B cell (primary cell): ENCODE measurements at places on chromosomes 5 and 9. TPM values are rescaled to one million over a fixed set of nuclear protein-coding genes. Genes with fewer than 3 reads are reported as not detected.

GRCh38 chr5:80569961-80570786 is at the start of gene ANKRD34B:
Gene ANKRD34B (minus strand): TSS chr5:80570280. CDS start chr5:80560019, 10,261 bp downstream.
- peak; percentile 6 for DNase-seq

Gene TRPM3
- total RNA-seq, result not detected in 2 replicates

- peak; percentile 77 for DNase-seq
These were observed 23.6 kb downstream of the PCDHGC5 start for GRCh38 chr5:141512390-141512910.

DNA sequence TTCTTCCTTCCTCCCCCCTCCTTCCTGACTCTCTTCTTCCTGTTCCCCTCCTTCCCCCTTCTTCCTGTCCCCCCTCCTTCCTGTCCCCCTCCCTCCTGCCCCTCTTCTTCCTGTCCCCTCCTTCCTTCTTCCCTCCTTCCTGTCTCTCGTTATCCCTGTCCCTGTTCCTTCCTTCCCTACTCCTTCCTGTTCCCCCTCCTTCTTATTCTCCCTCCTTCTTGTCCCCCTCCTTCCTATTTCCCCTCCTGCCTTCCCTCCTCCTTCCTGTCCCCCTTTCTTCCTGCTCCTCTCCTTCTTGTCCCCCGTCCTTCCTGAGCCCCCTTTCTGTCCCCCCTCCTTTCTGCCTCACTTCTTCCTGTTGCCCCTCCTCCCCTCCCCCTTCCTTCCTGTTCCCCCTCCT is 70.6 kb downstream of the COL5A1 start:
- no peak for DNase-seq

GRCh38 chr5:164139423-164139822 is 634.0 kb downstream of the MAT2B start:
- DNase-seq, result no peak

- DNase-seq, result no peak
These were observed 87.4 kb downstream of the PTCD2 start for GRCh38 chr5:72407541-72407940.

DNA sequence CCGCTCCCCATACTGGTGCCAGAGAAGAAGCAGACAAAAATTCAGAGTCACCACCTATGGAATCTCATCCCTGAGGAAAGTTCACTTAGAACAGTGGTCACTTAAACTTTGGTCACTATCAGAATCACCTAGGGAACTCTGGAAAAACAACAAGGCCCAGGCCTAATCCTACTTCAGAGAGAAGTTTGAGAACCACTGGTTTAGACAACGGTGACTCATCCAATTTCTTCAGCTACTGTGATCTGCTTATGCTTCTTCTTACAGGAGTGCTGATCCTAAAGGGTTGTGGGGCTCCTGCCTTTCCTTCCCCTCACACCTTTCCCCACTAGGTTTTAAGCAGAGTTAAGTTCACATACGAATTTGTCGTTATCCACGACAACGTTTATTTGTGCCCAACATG is 194.7 kb upstream of the KLF4 start:
- no peak for DNase-seq

DNA sequence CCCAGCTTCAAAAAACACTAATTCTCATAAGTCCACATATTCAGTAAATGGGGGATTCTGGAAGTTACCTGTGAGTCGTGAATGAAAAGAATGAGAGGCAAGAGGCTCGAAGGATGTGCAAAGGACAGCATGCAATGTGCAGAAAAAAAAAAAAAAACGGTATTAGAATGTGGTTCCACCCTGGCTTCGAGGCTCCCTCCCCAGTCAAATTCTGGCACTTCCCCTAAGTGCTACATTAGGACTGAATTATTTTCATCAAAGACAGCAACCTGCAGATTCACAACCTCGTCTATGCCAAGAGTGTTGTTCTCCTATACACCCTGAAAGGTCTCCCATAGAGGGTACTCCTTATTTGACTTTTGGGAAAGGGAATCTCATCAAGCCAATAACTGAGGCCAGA is 16.5 kb downstream of the CAPSL start:
- no peak for DNase-seq

GRCh38 chr9:135888766-135889394 is 18.5 kb downstream of the CAMSAP1 start:
- DNase-seq, result no peak

Gene PFN3
- total RNA-seq, result not detected in 2 replicates

DNA sequence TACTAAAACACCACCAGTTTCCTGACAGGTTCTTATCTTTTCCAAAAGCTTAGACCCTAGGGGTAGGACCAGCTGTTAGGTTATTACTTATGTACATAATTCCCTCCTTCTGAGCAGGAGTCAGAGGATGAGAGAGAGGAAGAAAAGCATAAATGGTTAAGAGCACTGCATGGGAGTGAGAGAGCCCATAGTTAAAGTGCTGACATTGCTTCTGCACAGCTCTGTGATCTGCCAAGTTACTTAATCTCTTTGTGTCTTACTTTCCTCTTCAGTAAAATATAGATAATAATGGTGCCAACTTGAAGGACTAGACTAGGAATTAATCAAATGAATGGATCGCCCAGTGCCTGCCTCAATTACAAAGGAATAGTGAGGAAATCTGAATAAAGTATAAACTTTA is 66.4 kb downstream of the NRG2 start:
- DNase-seq, result no peak

DNA sequence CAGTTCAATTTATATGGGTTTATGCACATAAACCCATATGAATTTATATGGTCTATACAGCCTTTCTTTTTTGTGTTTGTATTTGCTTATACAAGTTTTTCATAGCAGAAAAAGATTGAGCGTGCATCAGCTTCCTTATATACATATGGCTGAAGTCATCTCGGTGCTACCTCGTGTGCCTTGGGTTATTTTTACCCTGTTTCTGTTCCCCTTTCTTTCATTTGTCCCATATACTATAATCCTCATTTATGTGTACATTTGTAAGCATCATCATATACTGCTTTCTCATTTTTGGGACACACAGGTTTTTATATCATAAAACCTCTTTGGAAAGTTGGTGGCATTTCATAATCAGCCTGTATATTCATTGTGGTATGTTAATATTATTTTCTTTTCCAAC is 107.8 kb upstream of the ADAMTSL1 start:
- no peak for DNase-seq

DNA sequence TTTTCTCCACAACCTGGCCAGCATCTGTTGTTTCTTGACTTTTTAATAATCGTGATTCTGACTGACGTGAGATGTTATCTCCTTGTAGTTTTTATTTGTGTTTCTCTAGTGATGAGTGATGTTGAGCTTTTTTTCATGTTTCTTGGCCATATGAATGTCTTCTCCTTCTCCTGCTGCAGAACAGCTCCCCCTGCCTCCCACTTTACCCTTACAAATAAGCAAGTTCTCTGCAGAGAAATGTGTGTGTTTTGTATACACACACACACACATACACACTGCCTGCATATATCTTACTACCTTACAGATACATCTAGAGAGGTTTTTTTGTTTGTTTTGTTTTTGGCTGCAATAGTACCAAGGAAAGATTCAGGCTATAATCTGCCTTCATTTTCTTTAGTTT is 88.7 kb upstream of the PHF24 start:
- no peak for DNase-seq

Gene ANKRD31
- total RNA-seq, result 0.10 TPM in 2 replicates

- DNase-seq, result no peak
These were observed 122.5 kb downstream of the TMEM174 start for GRCh38 chr5:73295447-73295846.

Gene SH3TC2
- not detected in 2 replicates for total RNA-seq

DNA sequence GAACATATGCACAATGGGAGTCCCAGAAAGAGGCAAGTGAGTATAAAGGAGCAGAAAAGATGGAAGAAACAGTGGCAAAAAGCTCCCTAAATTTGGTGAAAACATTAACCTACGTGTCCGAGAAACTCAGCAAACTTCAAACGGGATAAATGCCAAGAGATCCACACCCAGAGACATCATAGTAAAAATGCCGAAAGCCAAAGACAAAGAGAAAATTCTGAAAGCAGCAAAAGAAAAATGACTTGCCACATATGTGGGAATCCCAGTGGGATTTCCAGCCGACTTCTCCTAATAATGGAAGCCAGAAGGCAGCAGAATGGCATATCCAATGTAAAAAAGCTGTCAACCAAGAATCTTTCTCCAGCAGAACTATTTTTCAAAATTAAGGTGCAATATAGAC is 101.2 kb downstream of the ADAMTS2 start:
- DNase-seq, result no peak

DNA sequence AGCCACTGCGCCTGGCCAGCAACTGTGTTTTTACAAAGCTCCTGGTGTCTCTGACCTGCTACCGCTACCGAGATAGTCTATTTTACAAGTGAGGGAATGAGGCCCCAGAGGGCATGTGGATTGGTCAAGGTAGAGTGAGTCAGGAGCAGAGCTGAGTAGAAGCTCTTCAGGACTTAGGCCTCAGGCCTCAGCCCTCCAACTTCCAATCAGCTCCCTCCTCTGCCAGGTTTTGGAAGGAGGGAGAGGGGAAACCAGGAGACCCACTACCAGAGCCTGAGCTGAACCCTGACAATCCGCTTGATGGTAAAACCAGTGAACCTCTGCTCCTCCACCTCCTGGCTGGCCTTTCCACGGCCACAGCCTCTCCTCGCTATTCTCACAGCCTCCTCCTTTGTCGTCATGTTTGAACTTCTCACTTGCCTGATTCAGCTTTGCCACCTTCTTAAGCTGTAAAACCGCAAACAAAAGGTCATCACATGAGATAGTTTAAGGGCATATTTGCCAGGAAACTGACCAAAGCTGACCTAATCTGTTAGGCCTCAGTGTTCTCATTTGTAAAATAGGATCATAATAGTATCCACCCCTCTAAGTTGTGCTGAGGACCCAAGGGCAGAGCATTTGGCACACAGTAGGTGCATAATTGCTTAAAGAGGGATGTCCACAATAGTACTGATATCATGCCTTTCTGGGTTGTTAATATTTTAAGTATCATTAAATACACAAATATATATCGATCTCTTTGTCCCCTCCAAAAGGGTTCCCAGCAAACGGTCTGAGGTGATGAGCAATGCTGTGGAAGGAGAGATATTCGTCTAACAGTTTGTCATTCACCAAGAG is 1.7 kb downstream of the TRAF1 start:
- peak; percentile 29 for DNase-seq

Gene VPS13A
- 57.8 and 67.9 TPM in 2 replicates for total RNA-seq

DNA sequence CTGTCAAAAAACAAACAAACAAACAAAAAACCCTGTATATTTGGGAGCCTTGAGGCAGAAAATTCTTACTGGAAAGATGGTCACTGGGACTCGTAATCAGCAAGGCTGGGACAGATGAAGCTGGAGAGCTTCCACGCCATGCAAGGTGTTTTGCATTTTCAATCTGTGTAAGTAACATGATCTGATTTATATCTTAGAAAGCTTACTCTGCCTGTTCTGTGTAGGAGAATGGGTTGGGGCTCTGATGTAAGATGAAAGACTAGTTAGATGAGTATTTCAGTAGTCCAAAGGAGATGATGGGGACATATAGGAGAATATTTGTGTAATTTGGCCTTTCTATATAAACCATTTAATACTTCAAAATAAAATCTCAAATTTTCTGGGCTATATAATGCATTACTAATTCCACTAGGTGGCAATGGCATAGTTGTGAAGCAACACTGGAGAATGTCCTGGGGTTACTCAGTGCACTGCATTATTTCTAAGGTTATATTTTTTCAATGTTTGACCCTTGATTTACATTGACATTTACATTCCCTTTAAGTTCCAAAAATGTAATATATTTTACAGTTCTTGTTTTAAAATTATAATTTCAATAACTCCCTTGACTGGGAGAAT is 21.9 kb upstream of the FSD1L start:
- no peak for DNase-seq

DNA sequence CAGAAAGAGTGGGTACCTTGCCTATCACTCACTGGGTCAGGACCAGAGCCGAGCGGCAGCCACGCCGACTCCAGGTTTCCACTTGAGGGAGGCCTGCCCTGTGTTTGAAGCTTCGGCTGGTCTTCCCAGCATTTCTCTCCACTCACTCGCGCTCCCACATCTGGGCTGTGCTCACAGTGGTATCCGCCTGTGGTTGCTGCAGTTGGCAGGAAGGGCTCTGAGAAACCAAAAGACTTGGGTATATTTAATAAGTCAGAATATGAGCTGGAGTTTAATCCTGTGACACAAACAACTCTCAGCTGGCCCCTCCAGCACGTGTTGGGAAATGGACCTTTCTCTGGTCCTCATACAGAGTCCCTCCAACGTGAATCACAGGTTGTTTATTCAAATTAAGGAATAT is 70.9 kb downstream of the SPRY4 start:
- no peak for DNase-seq
